ENCODE measurements at places on chromosomes 1 and 21.

GRCh38 chr1:222579316-222579715 lies 10.4 kb downstream of the TAF1A start:
- no peak for DNase-seq

DNA sequence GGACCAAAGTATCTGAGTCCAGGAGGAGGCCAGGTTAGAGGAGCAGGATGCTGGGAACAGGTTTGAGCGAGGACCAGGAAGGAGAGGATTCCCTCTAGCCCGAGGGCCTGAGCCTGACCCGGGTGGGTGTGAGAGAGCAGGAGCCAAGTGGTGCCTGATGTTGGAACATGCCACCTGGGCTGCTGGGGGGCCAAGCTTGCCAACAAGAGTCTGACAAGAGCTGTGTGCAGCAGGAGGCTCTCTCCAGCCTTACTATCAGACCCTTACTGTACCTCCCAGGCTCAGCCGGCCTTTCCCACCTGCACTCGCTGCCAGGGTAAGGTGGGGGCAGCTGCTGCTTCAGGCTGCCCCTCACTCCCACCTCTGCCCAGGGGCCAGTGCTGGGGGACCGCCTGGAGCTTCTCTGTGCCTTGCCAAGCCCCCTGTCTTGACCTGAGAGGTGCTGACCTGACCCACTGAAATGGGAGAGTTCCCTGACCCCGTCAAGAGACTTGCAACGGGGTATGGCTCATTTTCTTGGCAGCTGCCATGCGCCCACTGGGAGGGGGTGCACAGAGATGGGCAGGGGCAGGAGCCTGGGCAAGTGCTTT lies 159.6 kb upstream of the VAMP3 start:
- no peak for DNase-seq

DNA sequence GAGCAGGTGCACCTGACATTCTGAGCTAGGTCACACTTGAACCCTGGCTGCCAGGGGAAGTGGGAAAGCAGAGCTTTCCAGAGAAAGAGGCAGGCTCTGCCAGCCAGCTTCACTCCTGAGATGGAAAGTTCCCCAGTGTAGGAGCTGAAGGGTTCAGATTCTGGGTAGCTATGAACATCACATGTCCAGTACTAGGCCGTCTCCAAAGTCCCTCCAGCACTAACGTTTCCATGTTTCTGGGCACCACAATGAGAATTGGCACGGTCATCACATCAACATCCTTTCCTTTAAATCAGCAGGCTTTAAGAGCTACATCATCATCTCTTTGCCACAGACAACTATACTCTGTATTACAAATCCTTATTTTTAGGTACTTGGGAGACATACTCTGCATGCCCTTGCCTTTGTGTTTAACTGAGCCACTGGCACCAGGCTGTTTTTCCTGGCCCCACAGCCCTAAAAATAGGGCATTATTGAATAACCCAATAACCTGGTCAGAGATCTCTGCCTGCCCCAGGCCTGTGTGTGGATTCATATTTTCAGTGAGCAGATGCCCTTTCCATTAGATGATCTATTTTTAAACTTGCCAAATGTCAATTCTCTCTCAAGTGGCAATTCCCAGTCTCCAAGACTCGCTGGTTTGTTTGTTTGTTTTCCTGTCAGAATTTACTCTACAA lies 35.4 kb upstream of the USP24 start:
- no peak for DNase-seq

GRCh38 chr1:157147037-157147436 lies 8.8 kb upstream of the ETV3 start:
- no peak for DNase-seq

DNA sequence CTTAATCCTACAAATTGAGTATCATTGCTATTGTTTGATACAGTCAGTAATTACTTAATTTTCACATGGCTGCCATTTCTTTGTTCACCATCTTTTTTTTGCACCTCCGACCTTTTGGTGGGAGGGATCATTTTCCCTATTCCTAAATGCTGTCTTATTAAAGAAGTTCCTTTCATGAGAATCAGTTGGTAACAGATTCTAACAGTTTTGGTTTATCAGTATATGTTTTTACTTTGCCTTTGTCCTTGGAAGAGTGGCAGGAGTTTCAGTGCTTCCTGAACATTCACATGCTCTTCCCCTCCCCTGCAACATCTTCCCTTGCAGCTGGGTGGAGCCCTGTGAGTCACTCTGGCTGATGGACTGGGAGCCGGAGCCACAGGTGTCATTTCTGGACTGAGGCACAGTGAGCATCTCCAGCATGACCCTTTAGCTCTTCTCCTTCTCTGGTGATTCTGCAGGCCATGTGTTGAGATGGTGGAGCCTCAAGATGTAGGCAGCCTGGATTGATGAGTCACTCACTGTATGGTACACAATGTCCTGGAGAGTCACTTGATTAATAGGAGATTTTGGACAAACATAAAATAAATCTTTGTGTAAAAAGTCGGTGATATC lies 217.7 kb downstream of the URB2 start:
- peak; percentile 7 for DNase-seq

DNA sequence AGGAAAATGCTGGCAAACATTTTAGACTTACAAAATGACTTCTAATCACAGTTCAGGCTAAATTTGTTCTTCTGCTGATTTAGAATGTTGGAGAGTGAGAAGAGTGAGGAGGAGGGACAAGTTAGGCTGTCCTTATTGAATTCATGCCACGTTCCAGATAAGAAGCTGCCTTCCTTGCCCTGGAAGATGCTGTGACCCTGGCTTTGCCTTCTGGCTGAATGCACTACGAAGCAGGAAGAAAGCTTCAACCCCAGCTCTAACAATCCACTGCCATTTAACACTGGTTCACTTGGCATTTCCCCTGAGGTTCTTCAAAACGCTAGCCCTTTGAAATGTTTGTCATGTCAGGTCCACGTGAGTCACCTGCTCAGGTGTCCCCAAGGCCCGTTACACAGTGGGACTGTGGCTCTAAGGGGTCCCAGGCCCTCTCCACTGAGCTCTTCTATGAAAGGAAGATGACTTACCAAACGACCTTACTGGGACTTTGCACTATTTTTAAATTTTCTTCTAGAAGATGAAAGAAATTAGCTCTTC lies 30.0 kb upstream of the LRRC8C start:
- DNase-seq: no peak

- DNase-seq: no peak
Observed at GRCh38 chr1:159970932-159971342, 16.9 kb upstream of the SLAMF9 start.

- no peak for DNase-seq
Observed at GRCh38 chr1:57736940-57737339, 313.1 kb upstream of the DAB1 start.

- no peak for DNase-seq
Observed at GRCh38 chr1:167651161-167651693, 21.2 kb downstream of the RCSD1 start.

DNA sequence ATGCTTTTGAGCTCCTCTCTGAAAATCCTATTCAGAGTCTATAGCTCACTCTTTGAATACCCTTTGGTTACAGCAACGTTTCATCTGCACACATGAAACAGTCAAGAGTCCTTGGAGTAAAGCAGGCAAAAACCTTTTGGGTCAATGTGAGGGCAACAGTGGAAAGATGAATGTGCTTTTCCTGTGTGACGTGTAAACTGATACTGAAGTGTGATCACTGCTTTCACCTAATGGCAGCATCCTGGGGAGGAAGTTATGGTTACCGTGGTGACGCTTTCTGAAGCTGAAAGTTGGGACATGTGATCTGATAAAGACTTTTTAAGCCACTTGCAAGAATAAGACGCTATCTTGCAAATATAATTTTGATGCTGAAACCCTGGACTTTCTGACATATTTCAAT lies 160.0 kb downstream of the SEC16B start:
- no peak for DNase-seq

- DNase-seq: no peak
Observed at GRCh38 chr1:41811051-41811795, 107.5 kb downstream of the HIVEP3 start.

GRCh38 chr1:86149591-86149990 lies 7.0 kb downstream of the COL24A1 start:
- DNase-seq: no peak

GRCh38 chr1:204326771-204327300 lies 32.9 kb downstream of the PLEKHA6 start:
- no peak for DNase-seq

DNA sequence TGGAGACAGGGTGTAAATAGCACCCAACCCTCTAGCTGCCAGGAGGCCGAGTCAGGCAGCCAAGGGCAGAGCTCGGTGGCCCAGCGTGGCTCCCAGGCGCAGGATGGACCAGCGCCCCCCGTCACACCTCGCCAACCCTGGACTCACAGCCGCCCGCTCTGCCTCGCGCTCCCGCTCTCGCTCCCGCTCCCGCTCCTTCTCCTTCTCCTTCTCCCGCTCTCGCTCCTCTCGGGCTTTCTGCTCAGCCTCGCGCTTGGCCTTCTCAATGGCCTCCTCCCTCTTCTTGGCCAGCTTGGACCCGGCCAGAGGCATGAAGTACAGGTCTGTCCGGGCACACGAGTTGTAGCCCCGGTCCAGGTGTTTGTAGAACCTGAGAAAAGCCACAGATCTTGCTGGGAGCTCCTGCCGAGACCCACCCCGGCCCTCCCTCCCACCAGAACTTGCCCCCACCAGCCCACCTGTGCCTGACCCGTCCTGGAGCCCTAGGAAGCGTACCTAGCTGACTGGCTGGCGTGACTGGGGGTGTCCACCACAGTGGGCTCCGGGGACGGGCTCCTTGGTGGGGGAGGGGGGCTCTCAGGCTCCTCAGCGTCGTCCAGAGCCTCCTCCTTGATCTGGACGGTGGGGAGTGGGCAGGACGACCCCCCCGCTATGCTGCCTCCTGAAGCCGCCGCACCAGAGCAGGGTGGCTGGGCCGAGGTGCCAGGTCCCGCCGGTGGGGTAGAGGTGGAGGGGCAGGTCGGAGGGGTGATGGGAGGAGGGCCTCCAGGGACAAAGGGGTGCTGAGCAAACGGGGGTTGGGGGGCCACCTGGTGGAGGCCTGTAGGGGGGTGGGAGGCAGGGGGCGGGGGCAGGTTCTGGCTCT lies 41.9 kb downstream of the SLC45A1 start:
- no peak for DNase-seq

- no peak for DNase-seq
Observed at GRCh38 chr1:66599346-66599745, 65.4 kb downstream of the SGIP1 start.

GRCh38 chr1:17192394-17193221 lies 12.3 kb upstream of the PADI1 start:
- DNase-seq: no peak

- no peak for DNase-seq
Observed at GRCh38 chr1:206923009-206923960, 1.5 kb upstream of the FCMR start.

DNA sequence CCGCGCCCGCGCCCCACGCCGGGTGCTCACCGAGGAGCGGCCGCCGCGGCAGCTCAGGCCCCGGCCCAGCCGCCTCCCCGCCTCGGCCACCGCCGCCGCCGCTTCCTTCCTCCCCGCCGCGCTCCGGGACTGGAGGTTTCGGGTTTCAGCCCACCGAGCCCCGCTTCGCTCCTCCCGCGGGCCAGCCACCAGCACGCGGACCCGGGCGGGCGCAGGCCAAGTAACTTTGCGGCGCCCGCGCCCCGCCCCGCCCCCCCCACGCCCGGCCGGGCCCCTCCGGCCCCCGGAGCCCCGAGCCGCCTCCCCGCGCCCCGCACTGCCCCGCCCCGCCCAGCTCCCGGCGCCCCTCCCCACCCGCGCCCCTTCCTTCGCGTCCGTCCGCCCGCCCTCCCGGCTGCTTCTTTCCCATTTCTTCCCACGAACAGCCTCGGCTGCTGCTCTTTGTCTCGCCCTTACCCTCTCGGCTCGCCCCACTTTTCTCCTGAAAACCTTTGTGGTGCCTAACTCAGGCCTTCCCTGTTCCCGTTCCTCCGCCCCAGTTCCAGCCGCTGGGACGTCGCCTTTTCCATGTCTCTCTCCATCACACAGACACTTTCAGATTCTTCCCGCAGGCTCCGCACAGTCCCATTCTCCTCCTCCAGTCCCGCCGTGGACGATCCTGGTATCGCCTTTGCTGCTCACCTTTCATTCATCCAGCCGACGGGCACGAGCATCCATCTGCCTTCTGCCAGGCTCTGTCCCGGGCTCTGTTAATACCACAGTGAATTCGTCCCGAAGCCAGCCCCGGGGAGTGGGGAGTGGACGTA lies at the start of gene GPR161:
TSS of gene GPR161 (minus strand) at position 222 of the 806 bp plus-strand sequence. CDS start 32,080 bp downstream, outside the sequence.
- DNase-seq: no peak

GRCh38 chr1:3181956-3182355 lies 113.0 kb downstream of the PRDM16 start:
- no peak for DNase-seq

DNA sequence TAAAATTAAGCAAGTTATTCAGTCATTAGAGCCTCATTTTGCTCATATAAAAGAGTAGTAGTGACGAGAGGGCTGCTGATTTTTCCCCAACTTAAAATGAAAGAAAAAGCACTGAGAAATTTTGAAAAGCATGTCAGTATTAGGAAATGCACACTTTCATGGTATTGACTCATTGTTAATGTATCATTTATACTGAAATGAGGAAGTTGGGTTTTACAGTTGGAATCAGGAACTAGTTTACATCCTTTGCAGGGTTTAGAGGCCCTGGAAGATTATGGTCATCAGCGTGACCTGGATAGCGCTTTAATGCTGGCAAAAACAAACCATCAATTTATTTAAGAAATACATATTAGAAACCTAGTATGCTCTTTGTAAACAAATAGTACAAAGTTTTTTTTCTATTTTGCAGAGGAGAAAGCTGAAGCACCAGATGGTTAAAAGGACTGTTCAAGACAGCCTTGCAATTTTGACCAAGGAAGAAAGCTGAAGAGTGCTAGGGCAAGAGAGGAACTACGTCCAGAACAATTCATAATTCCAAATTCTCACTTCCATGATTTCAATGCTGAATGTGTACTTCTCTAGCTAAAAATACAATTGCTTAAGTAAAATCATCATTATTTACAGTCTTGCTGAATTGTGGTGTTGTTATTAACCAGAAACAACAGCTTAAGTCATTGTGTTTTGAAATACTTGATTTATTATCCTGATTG lies 94.8 kb upstream of the SGIP1 start:
- no peak for DNase-seq

DNA sequence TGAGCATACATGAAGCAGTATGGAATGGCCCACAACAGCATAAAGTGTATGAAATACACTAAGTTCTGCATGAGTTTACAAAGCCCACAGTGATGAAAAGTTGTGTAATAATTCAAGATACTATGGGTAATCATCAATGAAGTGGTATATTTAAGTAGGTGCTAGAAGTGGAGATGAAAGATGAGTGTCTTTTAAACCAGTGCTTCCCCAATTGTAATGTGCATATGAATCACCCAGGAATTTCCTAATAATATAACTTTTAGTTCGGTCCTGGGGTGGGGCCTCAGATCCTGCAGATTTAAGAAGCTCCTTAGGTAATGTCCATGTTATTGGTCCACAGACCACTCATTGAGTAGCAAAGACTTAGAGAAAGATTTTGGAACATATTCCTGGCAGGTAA lies 184.9 kb downstream of the DUSP10 start:
- DNase-seq: no peak

GRCh38 chr21:36384885-36385232 lies 333 bp upstream of the CHAF1B start:
- no peak for DNase-seq

DNA sequence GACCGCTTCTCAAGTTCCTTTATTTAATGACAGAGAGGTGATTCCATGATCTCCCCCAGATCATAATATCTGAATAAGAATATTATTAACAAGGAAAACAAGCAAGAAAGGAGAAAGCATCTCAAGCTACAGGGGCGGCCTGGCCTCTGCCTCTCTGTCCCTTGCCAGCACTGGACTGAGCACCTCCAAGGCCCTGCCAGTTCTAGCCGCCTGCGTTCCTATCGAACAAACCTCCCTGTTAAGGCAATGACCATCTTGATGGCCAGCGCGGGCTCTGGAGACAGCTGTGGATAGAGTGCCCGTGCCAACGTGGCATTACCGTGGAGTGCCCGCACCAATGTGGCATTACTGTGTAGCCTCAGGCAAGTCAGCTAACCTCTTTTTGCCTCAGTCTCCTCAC lies 84.8 kb downstream of the NPHP4 start:
- no peak for DNase-seq

- DNase-seq: no peak
Observed at GRCh38 chr1:231639819-231640218, 13.2 kb downstream of the DISC1 start.

Data from hematopoietic multipotent progenitor cell treated with erythropoietin and hydrocortisone succinate and interleukin-3 and kit ligand, for 17 days (in vitro differentiated cells).